ENCODE measurements at places on chromosomes 4 and X. TPM values are rescaled to one million over a fixed set of nuclear protein-coding genes. Genes with fewer than 3 reads are reported as not detected.

TMSB15B gene
- total RNA-seq: 7.9 TPM

CXCL5 gene
- total RNA-seq: not detected

SASH3 gene
- not detected for total RNA-seq

MGARP gene
- total RNA-seq: 1.4 TPM

PRR32 gene
- not detected for total RNA-seq

BEX2 gene
- total RNA-seq: 2.1 TPM

ADGRA3 gene
- total RNA-seq: 26.8 TPM

CAPN6 gene
- total RNA-seq: 9.9 TPM

TKTL1 gene
- not detected for total RNA-seq

SFRP2 gene
- total RNA-seq: 9.8 TPM

UGT2A2 gene
- total RNA-seq: not detected

APEX2 gene
- 17.5 TPM for total RNA-seq

DCAF12L2 gene
- total RNA-seq: not detected
